Kidney capillary endothelial cell (primary cell): ENCODE measurements at places on chromosomes 2 and 18.
A peak's percentile ranks its signal among the peaks of the same experiment; 100 is the strongest.

DNA sequence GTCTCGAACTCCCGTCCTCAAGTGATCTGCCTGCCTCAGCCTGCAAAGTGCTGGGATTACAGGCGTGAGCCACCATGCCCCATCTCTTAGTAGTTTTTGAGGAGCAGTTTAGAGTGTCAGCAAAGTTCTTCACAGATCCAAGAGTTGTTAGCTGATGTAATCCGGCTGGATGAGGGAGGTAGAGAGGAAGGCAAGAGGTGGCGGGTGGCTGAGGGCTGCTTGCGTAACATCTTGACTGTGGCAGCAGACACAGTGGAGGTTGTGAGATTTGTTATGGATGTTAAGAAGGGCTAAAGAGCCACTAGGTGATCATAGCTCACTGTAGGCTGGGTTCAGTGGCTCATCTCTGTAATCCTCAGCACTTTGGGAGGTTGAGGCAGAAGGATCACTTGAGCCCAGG is 19.5 kb upstream of the FAM136A start:
- DNase-seq: no peak

DNA sequence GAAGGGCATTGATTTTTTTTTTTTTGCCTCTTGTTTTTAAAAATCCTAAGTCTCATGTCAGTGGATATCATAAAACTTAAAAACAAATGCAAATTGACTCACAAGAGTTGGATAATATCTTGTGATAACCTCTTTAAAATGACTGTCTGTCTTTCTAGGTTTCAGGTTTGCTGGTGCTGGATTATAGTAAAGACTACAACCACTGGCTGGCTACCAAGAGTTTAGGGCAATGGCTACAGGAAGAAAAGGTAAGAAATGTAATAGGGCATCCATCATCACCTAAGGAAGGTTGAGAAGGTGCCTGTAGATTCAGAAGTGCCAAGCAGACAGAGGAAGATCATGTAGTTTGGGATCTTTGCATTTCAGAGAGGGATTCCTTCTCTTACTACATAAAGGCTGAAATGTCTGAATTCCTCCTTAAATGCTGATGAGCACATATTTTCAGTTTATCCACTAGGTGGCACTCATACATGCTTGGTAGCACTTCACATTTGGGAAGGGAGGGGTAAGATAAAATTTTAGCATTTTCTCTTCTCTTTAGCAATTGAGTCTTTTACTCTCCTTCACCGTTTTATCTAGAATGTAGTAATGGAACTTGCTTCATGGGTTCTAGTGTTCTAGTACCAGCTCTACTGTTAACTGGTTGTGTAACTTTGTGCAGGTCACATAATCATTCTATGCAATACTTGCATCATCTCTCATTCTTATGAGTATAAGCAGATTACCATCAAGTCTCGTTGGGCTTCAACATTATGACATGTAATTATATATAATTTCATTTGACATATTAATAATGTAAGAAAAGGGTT is 21.1 kb downstream of the CPS1 start:
- DNase-seq: peak; percentile 38

DNA sequence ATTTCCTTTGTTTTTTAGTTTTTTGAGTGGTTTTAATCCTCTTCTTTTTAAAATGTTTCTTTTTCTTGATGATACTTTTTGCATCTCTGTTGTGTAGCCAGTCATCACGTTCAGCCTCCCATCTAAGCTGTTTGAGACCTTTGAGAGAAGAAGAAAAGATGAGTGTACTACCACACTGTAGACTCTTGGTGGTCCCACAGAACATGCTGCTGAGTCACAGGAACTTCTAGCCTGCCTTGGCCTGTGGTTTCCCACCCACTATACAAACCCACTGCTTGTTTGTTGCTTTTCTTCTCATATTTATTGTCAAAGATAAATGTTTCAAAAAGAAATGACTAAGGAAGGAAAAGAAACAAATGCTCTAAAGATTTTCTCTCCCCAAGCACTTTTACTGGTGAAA is 5.5 kb downstream of the CEBPZOS start:
- no peak for DNase-seq

DNA sequence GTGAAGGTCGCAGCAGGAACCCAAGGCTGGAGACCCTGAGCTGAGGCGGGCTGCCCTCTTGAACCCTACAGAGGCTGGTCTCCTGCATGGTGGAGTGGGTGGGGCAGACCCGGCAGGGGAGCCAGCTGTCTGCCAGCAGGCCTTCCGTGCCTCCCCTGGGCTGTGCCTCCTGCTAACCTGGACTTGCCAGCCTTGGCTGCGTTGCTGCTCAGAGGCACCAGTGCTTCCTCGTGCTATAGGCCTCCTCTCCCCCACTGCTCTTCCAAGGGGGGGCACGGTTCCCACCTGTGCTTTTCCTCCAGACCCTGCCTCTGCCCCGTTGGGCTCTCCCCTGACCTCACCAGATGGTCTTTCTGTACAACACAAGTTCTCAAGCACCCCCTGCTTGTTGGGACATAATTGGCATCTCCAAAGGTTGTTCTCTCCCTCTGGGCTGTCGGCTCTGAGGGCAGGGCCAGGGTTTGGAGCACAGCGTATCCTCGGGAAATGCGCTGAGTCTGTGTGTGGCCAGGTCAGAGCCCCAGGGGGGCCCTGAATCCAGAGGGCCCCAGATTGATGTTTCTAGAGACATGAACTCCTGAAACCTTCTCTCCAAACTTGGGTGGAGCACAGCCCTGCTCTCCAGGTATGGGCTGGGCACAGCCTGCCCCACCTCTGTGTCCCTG is 6.7 kb downstream of the ARHGEF4 start:
- DNase-seq: no peak

- DNase-seq: no peak
Measured at GRCh38 chr2:240319221-240319854, 116.1 kb upstream of the GPC1 start.

- no peak for DNase-seq
Measured at GRCh38 chr2:28532399-28532798, 36.5 kb downstream of the PLB1 start.

DNA sequence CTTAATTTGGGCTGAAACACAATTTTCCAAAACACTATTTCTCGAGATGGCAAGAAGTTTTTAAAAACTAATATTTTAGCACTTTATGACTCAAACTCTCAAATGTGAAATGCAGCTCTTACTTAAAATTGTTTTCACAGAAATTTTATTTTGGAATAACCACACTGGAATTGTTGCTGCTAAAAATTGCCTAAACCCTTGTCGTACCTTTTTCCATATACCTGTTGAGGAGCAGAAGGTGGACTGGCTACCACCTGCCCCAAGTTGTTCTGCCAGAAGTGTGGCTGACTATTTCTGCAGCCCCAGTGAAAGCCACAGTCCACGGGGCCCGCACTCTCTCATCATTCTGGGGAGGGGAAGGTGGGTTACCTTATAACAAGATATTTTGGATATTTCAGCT is 23.4 kb downstream of the TNFRSF11A start:
- DNase-seq: no peak

DNA sequence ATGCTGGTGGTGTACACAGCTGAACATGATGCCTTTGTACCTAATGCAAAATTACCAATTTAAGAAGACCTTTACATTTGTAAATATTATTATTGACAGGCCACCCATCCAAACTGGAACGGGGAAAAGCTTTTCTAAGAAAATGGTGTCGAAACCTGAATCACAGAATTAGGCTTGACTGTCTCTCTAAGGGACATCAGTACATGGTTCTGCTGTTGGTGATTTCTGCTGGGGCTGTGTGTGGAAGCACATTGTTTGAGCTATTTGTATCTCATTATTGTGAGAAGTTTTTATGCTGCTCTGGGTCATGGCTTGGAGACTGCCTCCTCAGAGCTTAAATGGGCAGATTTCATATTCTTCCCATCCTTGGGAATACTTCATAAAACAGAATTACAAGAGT is 420.9 kb upstream of the POU3F3 start:
- no peak for DNase-seq
